CD4-positive, alpha-beta T cell treated with Interleukin-17A for 1 hour (primary cell): ENCODE measurements at places on chromosomes 2 and 18.

- no peak for DNase-seq
Measured at GRCh38 chr2:201176081-201176481, 6.9 kb upstream of the CASP10 start.

- no peak for DNase-seq
Measured at GRCh38 chr2:202148515-202149154, 75.6 kb downstream of the KIAA2012 start.

GRCh38 chr2:55163941-55164390 lies 68.1 kb downstream of the CLHC1 start:
- DNase-seq = no peak

- no peak for DNase-seq
Measured at GRCh38 chr2:72815655-72816278, 10.1 kb downstream of the EXOC6B start.

DNA sequence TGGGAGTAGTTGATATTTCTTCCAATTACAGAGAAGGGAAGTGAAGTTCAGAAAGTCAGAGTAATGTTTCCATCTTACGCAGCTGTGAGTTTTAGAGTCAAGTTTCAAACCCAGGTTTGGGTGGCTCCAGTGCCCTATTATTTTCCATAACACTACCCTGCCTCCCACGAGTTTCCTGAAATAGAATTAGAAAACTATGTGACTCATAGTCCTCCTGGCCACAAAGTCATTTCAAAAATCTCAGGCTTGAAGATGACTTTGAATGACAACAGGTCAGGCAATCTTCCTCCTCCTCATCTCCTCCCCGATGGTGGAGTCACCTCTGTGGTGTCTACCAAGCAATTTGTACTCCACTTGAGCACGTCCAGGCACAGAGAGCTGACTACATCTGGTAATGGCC lies 212.3 kb upstream of the TRIB2 start:
- no peak for DNase-seq

DNA sequence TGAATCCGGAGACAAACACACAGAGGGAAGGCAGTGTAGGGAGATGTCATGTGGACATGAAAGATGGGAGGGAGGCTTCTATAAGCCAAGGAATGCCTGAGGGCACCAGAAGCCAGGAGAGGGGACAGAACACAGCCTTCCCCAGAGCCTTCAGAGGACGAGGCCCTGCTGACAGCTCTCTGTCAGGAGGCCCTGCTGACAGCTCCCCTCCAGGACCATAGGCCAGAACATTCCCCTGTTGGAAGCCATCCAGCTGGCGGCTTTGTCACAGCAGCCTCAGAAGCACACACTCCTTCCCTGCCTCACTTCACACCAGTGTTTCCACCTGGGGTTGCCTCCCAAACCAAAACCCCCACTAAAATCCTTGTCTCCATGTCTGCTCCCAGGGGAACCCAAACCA lies 171.3 kb upstream of the ID2 start:
- no peak for DNase-seq

DNA sequence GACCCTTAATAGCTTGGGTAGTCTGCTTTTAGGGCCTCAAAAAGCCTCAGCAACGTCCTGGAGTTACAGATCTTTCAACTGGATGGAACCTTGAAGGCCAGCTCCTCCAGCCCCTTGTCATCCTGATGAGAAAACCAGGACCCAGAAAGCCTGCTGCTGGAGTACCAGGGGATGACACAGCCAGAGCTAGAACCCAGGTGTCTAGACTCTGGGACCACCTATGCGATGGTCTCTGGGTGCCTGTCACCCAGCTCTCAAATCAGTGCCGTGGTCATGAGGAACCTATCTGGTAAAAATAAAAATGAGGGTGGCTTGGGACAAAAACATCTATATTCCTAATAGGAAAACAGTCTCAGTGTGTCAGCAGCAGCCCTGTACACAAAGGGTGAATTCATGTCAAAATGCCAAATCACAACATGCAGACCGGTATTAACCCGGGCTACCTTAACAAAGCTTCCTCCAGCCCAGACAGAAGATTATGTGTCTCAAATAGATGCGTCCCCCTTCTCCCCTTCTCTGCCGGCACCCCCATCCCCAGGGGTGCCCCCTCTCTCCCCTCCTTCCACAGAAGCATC lies 28.5 kb downstream of the SMAD7 start:
- DNase-seq = no peak

- DNase-seq = no peak
Measured at GRCh38 chr2:1598800-1599199, 145.5 kb downstream of the PXDN start.

- DNase-seq = no peak
Measured at GRCh38 chr2:170156592-170156991, 21.4 kb upstream of the MYO3B start.

DNA sequence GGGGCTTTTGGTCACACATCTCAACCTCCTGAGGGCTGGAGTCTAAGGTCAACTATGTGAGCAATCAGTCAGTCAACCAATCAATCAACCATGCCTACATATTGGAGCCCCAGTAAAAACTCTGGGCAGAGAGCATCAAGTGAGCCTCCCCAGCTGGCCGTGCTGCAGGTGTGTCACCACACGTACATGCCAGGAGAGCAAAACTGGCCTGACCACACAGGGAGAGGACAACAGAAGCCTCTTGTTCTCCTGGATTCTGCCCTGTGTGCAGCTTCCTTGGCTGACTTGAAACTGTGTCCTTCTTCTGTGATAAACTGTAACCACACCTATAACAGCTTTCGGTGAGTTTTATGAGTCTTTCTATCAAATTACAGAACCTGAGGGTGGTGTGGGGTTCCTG lies 25.9 kb downstream of the GPR35 start:
- DNase-seq = no peak

DNA sequence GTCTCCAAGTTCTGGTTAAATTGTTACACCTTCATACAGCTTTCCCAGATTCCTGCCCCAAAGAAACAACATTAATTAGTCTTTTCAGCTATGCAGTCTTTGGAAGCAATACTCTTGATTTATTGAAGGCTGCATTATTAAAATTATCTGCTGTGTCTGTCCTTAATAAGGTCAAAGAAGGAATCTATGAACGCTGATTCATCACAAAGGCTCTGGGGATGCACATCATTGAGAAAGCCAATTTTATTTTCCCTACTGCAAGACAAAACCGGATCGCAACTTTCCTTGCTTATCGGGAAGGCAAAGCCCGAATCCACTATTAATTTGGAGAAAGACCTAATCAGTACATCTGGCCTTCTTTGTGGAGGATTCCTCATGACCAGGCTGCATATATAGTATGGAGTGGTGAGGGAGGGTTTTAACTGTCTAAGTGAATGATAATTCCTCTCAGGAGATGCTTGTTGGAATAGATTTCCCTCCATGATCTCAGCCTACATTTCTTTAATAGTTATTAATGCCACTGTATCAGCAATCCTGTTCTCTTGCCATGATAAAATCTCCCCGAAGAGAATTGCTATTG lies 224.6 kb downstream of the PIK3C3 start:
- no peak for DNase-seq

DNA sequence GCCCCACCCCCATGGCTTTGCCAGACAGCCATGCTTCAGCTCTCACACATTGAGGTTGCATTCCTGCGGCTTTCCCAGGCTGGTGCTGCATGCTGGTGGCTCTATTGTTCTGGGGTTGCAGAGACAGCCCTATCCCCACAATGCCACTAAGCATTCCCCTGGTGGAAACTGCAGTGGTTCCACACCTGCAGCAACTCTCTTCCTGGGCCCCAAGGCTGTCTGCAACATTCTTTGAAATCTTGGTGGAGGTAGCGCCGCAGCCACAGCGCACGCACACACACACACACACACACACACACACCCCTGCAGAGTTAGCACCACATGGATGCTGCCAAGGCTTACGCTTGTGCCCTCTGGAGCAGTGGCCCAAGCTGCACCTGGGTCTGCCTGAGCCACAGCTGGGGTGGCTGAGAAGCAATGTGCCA lies 21.4 kb downstream of the SFXN5 start:
- no peak for DNase-seq

GRCh38 chr2:54768772-54769428 lies 45.4 kb downstream of the EML6 start:
- no peak for DNase-seq

DNA sequence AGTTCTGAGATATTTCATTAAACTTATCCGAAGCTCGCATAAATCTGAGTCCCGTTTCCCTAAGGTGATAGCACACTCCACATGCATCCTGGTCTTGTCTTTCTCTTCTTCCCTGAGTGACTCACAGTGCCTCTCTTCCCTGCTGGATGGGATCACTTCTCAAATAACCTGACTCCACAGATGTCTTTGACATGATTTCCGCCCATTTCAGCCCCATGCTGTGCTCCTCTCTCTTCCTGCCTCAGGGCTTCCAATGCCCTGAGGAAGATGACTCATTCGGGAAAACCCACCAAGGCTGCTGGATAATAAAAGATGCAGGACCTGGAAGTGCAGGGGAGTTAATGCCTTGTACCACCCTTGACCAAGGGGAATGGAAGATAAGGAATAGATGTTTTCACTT lies 441.7 kb upstream of the SOX11 start:
- DNase-seq = no peak

DNA sequence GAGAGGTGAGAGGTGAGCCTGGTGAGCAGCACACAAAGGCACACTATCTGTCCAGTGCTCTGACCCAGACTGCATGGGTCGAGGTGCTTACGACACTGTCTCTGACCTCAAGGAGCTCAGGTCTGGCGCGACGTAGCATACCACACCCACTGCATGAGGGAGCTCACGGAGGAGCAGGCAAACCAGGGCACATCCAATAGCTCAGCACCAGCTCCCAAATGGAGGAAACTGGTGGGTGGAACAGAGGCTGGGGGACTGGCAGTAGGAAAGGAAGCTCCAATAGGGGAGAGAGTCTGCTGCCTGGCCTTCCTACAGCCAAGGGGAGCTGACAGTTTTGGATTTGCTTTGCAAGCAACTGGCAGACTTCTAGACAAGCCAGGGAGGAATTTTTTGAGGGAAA lies 36.3 kb downstream of the CELF4 start:
- no peak for DNase-seq

- DNase-seq = no peak
Measured at GRCh38 chr2:237113026-237113795, 27.5 kb downstream of the COPS8 start.

GRCh38 chr2:206064077-206064476 lies 21.9 kb downstream of the INO80D start:
- no peak for DNase-seq

- DNase-seq = no peak
Measured at GRCh38 chr2:240881913-240882312, 13.3 kb downstream of the AGXT start.

DNA sequence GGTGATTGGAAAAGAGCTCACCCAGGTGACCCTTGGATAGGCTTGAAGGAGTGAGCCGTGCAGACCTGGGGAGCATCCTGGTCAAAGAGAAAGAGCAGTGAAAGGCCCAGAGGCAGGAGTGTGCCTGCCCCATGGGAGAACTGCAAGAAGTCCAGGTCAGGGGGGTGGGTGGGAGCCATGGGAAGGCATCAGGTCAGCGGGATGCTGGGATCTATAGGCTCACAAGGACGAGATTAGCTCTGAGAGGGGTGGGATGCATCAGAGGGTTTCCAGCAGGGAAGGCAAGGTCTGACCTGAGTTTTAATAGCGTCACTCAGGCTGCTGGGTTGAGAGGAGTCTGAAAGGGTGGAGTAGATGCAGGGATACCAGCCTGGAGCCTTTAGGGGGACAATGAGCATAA lies 158.6 kb downstream of the SMAD7 start:
- no peak for DNase-seq

DNA sequence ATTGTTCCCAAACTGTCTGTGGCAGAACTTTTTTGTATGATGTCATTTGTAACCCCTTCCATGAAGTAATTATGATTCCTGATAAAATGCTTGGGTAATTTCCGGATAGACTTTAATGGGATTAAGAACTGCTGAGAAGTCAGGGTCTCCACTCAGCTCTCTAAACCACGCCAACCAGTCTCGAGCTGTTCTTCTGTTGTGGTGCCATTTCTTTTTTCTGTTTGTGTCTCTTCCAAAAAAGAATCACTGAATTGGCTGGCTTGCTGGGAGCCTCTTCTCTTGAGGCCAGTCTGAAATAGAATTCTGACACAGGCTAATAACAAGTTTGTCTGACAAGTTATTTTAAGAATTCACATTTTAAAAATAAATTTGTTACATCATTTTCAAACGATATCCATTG lies 198.9 kb downstream of the BCL2 start:
- DNase-seq = no peak

DNA sequence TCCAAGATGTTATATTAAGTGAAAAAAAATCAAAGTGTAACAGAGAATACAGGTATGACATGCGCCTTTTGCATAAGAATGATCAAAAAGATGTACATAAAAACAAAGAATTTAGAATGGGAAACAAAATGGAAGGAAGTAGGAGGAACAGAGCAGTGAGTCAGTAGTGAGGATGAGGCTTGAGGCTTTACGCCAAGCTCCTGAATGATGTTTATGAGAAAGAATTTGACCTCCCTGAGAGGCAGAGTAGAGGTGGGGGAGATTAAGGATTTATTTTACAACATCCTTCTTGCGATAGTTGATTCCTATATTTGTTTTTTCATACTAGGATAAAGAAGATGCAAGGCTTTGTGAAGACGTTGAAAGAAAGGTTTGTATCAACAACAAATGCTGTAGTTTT lies 81.4 kb downstream of the DCDC2C start:
- no peak for DNase-seq
